ENCODE measurements at places on chromosomes 1 and 21.
A peak's percentile ranks its signal among the peaks of the same experiment; 100 is the strongest.

DNA sequence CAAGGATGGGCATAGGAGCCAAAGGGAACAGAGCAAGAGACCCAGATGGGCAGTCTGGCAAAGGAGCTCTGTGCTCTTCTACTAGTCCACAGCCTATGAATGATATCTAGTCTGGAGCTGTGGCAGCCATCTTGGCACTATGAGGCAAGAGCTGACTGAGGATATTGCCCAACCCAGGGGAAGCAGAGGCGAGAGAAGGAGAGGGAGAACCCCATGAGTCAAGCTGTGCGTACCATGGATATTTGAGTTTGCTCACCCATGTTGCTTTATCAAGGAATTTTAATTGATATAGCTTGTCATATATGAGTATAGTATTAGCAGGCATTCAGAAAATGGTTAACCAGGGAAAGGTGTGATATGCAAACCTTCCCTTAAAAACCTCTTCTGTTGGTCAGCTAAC, 420.9 kb downstream of the PRDM2 start:
- no peak for DNase-seq

- no peak for DNase-seq
Measured at GRCh38 chr1:15381805-15382204, 27.9 kb upstream of the EFHD2 start.

DNA sequence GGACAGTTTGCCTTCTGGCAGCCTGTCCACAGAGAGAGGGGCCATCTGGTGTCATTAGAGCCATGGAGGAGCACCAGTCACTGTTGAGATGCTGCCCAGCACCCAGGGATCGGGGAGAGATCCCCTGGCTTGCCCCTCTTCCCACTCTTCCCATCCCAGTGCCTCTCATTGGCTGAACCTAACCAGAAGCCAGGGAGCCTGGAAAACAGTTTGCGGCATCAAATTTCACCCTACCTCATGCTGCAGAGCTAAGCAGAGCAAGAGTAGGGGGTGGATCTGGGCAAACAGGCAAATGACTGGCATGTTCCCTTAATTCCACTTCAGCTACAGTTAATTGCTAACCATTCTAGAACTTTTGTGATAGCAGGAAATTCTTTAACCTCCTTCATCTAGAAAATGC, 19.1 kb downstream of the TRAF5 start:
- DNase-seq: no peak

- no peak for DNase-seq
Measured at GRCh38 chr1:205950280-205950679, 7.0 kb upstream of the SLC26A9 start.

- DNase-seq: no peak
Measured at GRCh38 chr1:101002551-101002950, 23.0 kb downstream of the DPH5 start.

- DNase-seq: no peak
Measured at GRCh38 chr1:245807306-245807705, 652.5 kb downstream of the KIF26B start.

- no peak for DNase-seq
Measured at GRCh38 chr1:75172556-75172955, 38.4 kb downstream of the LHX8 start.

DNA sequence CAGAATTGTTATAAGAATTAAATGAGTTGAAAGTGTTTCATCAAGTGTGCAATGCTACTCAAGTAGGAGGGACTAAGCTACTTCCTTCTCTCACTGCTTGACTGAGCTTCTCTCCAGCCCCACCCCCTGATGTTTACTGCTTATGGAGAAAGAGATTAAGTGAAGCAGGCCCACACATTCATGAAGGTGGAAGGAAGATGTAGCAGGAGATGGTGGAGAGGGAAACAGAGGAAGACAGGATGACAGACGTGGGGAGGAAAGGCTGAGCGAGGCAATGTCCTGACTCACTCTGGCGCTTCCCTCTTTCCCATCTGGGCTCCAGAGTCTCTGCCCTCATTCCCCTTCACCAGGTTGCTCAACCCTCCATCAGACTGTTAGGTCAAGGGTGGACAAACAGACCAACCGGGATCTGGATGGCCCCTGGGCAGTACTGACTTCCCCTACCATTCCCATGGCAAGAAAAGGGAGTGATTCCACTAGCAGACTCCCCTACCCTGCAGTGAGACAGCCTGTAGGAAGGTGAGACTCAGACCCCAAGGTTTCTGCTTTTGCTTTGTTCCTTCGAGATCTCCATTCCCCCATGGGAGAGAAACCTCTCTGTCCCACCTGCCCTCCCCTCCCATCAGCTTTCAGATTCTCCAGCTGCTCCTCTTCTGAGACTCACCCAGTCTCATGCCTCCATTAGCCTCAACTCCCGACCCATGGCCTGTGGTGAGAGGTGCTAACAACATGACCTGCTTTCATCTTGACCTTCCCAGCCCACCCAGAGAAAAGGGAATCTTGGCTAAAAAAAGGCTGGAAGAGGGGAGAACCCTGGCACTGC, 3.1 kb upstream of the ARHGEF2 start:
- DNase-seq: no peak

GRCh38 chr1:245990315-245991022, 516.6 kb downstream of the SMYD3 start:
- DNase-seq: no peak

- no peak for DNase-seq
Measured at GRCh38 chr21:28207436-28208173, 785.1 kb downstream of the LTN1 start.

GRCh38 chr1:179153217-179153616, 71.3 kb downstream of the TOR3A start:
- no peak for DNase-seq

- DNase-seq: no peak
Measured at GRCh38 chr21:15241997-15242736, 177.4 kb upstream of the NRIP1 start.

DNA sequence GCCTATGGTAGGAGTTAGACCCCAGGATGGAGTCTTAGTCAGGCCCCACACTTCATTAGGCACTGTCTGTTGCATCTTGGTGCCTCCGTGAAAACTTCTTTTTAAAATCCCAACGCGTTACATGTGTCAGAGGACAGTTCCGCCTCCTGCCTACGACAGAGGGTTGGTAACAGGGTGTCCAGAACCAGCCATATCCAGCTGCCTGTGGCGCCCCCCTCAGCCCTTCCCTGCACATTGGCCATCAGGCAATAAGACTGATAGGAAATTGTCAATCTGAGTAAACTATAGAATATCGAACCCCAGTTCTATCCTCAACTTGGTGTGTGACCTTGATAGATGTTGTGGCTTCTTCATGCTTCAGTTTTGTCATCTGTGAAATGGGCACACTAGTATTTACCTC, 108.6 kb upstream of the CSF3R start:
- no peak for DNase-seq

GRCh38 chr1:47979724-47980123, 17.5 kb downstream of the TRABD2B start:
- DNase-seq: no peak

DNA sequence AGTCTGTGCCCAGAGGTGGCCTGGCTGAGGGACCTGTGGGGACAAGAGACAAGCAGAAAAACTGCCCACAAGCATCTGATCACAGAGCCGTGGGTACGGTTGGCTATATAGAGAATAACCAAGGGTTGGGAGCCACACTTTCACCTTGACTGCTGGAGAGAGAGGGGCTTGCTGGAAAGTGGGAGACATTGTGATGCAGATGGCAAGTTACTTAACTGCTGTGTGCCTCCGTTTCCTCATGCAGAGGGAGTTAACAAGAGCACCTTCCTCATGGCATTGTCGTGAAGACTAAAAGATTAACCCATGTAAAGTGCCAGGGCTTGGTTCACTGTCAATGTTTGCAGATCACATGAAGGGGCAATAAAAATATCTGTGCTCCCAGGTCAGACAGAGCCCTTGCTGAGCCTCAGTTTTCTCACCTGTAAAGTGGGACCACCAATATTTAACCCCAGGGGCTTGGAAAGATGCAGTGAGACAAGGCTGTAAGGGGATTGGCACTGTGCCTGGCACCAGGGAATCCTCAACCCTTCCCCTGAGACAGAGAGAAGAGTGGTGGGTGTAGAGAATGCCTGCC, 52.8 kb downstream of the SDC3 start:
- DNase-seq: no peak

DNA sequence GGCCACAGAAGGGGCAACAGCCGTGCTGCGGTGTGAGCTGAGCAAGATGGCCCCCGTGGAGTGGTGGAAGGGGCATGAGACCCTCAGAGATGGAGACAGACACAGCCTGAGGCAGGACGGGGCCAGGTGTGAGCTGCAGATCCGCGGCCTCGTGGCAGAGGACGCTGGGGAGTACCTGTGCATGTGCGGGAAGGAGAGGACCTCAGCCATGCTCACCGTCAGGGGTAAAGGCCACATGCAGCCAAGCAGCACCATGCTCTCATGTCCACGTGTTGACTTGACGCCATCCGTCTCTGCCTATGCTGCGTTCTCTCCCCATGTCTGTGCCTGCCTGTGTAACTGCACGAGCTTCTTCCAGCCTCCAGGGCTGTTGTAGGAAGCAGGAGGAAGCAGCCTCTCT, 85.5 kb downstream of the OBSCN start:
- no peak for DNase-seq

DNA sequence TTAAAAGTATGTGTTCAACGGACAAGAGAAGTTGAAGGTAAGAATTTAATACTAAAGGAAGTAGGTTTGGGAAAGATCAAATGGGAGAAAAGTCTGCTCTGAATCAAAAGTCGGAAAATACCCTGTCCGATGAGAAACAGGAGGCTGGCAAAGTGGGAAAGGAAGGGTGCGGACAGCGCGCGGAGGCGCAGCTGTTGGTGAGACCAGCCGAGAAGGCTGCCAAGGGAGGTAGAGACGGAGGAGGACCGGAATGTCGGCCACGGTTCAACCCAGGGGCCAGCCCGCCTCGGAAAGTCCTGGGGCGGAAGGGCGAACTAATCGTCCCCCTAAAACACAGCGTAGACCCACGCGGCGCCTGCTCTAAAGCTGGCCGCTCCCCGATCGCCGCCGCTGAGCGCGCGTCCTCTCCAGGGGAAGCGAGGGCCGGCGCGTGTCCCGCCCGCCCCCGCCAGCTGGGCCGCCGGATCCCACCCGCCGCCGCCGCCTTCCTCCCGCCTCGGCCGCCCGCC, 639 bp upstream of the SPATA1 start:
- DNase-seq: peak; percentile 79

DNA sequence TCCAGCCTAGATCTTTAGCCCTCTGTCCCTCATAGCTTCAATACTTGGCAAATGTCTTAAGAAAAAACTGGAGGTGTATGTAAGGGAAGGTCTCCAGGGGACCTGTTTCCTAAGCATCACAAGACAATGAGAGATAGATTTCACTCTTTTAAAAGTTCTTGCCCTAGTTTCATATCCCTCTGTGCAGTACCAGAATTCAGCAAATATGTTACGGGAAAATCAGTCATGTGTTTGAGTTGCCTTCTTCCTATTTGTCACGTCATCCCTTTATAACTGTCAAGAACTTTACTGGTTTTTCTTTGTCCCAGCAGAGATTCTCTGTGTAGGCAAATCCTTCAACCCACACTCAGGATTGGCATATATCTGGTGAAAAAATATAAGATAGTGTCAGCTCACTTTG, 32.3 kb downstream of the DNASE2B start:
- DNase-seq: no peak

- DNase-seq: no peak
Measured at GRCh38 chr1:206998816-206999215, 28.6 kb upstream of the FCAMR start.

- DNase-seq: no peak
Measured at GRCh38 chr1:15696956-15697521, 12.9 kb downstream of the PLEKHM2 start.

DNA sequence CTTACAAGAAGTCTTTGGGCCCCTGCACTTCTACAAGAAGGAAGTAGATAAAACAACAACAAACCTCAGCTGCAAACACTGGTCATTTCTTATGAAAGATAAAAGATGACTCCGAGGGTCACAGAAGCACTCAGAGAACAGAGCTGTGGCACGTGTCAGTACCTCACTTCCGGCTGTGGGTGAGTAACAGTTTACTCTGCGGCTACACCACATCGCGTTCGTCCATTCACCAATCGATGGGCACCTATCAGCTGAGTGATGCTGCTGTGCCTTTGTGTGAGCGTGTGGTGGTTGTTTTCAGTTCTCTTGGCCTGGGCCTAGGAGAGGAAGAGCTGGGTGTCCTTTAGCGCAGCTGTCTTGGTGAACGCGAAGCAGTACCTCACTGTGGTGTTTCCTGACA, 49.9 kb downstream of the COL6A1 start:
- DNase-seq: no peak

GRCh38 chr21:39581414-39581813, 31.3 kb upstream of the B3GALT5 start:
- DNase-seq: no peak

DNA sequence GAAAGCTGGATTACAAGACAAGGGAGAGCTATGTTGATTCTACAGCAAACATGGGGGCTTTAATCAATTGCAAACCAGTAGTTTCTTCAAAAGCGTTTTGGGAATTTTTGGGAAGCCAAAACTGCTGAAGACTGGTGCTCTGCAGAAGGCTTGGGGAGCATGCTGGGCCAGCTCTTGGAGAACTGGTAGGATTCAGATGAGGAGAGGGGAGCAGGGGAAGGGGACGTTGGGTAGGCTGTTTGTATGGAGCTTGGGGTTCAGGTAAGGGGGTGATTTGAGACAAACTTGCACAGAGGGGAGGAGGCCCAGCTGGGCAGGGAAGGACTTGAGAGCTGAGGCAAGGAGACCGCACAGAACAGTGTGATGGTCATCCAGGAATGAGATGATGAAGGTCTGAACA, 2.6 kb upstream of the MYOG start:
- DNase-seq: no peak

GRCh38 chr1:117368116-117369108, 1.2 kb downstream of the MAN1A2 start:
- no peak for DNase-seq

DNA sequence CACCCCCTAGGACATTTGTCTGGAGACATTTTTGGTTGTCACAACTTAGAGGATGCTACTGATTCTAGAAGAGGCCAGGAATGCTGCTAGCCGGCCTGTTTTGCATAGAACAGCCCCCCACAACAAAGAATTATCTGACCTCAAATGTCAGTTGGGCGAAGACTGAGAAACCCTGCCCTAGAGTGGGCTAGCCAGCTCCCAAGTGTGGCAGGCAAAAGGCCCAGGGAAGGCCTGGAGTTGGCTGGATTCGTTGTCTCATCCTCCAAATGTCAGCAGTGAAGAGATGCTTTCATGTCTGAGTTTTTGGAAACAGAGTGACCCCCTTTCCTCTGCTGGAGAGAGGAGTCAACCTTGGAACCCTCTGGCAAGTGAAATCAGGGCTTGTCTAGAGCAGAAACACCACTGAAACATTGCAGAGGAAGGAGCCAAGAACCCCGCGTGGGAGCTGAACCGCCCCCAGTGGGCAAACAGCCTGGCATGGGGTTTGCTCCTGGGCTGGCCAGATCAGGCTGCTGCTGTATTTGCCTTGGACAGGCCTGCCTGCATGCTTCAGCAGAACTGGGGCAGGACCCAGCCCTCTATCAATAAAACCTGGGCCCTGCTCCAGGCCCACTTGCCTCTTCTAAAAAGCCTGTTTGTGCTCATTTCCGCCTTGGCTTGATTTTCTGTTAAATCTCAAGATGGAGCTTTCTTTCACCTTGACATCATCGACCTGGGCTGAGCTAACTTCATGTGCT, 32.9 kb downstream of the RASSF5 start:
- DNase-seq: no peak
